SK-MEL-5 (cell line): ENCODE measurements at places on chromosomes 7 and 10. TPM values are rescaled to one million over a fixed set of nuclear protein-coding genes. Genes with fewer than 3 reads are reported as not detected.

Gene EN2
- 2.2 and 3.0 TPM in 2 replicates for total RNA-seq

Gene NODAL
- total RNA-seq, result not detected in 2 replicates

Gene MCM10
- total RNA-seq, result 11.6 and 12.5 TPM in 2 replicates

DNA sequence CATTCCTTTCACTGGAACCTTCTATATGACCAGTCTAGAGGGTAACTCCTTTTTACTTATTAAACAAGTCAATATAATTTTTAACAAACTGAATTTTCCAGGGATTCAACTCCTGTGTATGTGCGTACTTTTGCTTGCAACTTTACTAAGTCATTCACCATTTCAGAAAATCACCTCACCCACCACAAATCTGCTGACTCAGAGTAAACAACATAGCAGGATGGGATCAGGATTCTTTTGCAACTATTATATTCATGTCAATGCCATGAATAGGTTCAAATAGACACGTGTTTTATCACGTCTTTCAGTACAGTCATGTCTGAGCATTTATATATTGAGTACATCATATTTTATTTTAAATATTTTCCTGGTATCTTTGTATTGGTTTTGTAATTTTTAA lies 14.5 kb downstream of the CTTNBP2 start:
- no peak for DNase-seq

- no peak for DNase-seq
Observed at GRCh38 chr7:45524445-45524844, 49.7 kb upstream of the ADCY1 start.

DNA sequence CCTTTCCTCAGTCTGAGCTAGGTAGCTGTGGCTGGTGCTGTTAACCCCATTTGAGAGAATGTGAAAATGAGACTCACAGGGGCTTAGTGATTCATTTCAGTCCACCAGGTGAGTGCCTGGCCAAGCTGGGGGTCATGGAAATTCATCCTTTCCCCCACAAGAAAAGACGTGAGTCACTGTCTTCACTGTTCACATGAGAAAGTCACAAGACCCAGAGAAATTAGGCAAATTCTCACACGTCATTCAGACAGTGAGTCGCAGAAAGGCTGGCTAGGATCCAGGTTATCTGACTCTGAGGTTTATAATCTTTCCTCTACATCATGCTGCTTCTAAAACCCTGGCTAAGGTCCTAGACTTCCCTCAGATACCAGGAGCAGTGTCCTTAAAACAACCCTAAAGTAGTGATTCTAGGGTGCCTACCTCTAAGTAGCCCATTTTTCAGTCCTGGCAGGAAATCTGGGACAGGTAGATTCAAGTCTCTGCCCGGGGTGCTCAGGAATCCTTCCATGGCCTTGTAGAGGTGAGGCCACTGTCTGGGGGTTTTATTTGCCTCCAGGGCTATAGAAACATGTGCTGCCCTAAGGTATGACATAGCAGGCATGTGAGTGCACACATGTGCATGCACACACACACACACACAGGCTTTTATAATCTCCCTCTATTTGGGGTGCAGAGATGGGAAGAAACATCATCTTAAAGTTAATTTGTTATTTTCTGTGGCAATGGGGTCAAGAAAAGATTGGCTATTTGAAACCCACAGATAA lies 427.9 kb upstream of the CELF2 start:
- DNase-seq, result no peak

- no peak for DNase-seq
Observed at GRCh38 chr10:131206111-131206995, 105.2 kb downstream of the TCERG1L start.

- DNase-seq, result no peak
Observed at GRCh38 chr10:32240471-32240870, 106.5 kb downstream of the EPC1 start.
